ENCODE measurements at places on chromosomes 2 and 18.

DNA sequence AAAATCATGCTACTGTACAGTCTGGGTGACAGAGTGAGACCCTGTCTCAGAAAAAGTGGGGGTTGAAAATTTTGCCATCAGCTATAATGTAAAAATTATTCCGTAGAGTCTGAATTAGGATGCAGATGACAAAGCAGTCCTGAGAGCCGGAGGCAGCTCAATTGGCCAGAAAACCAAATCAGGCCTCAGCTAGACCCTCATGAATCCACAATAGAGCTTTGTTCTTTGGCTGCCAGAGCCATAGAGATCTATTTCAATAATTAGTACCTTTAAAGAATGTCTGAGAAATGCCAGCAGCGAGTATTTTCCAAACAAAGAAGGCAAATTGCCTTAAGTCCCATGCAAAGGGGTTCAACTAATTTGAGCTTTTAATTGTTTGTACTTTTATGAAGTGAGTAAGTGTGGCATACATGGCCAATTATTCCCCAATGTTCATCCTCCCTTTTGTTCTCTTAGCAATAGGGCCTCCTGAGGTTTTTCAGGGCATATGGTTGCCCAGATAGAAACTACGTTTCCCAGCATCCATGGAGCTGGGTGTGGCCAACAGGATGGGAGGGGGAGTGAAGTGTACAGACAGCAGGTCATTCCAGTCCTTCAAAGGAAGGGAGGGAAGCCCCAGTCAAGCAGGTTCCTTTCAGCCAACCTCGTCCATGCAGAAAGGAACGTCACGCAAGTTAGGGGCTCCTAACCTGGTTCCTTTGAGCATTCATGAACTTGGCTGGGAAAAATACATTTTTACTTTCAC lies 211.3 kb upstream of the APCDD1 start:
- no peak for DNase-seq

- no peak for DNase-seq
These were observed 7.9 kb upstream of the INHBB start for GRCh38 chr2:120338015-120338414.

DNA sequence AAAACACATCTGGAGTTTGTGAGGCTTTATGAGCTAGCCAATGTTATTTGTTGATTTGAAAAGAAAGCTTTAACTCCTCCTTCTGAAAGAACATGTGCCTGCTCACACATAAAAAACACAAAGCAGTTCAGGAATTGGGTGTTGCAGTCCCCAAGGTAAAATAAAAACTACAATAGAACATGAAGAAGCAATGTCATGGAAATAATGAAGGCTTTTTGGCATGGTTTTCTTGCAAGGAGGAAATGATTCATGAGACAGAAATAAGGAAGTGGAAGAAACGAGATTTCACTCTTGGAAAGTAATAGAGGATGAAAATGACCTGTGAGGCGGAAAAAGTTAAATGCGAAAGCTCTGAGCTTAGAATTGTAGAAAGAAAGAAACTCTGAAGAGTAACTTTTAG lies 81.1 kb downstream of the TRIB2 start:
- DNase-seq = no peak

DNA sequence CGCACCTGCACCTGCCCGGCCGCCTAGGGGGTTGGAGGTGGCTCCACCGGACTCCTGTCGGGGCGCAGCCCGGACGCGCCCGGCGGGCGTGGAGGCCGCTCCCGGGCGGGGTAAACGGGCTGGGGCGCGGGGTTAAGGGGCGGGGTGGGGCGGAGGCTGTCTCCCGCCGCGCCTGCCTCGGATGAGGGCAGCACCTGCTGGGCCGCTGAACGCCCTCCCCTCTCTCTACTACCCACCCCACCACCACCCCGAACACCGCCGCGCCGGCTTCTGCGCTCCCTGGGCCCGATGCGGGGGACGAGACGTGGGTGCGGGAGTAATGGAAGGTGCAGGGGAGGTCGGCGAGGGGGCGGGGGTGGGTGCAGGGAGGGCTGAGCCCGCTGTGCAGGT lies 224.8 kb upstream of the ID2 start:
- DNase-seq = no peak

- DNase-seq = no peak
These were observed 254.9 kb downstream of the RIT2 start for GRCh38 chr18:42860548-42860947.

GRCh38 chr18:26546170-26546874 lies 2.0 kb downstream of the KCTD1 start:
- DNase-seq = no peak

GRCh38 chr2:215407590-215408264 lies 28.1 kb downstream of the FN1 start:
- DNase-seq = no peak

DNA sequence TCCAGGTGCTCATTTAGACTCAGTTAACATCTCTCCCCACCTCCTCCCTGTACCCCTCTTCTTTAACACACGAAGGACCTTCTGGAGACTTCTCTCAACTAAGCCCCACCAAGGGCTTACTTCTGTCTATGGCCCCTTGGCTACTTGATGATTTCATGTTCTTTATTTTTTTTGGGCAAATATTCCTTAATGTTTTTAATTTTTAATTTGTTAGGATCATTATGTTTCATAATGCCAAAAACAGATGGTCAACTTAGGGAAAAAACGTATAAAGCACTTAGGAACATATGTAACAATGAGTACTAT lies 25.9 kb downstream of the IL37 start:
- DNase-seq = no peak

DNA sequence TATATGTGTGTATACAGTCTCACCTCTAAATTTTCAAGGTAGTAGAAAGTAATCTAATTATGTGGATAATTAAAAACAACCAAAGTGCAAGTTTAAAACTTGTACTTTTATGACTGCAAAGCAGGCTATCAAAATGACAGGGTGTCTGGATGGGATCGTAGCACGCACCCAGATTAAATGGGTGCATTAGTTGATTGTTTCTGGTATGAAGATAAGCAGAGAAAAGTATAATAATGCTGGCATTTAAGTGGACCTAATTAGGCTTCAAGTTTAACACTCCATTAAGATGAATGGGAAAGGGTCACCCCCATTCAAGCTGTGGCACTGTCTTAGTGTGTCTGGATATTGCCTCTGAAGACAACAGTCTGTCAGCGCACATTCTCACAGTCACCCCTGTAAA lies 124.6 kb upstream of the ZEB2 start:
- no peak for DNase-seq

DNA sequence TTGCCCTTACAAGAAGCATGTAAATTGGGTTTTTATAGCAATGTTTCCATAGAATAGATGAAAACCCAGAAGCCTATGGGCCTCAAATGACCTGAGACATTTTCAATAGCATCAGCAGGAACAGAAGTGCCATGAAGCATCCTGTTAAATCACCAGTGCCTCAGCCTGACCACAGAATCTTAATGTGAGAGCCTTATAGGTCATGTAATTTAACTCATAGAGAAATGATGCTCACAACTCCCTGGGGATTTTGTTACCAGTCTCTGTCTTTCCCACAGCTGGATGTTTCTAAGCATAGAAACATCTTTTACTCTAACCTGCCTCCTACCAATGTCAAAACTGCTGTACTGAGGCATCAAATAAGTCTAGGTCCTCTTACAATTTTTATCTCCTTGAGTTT lies 295.8 kb upstream of the ACVR2A start:
- DNase-seq = no peak

All from stimulated activated CD8-positive, alpha-beta memory T cell treated with anti-CD3 and anti-CD28 coated beads, Interleukin-4, amount 100 ng/mL, for 1 hour (primary cell).